Dermis microvascular lymphatic vessel endothelial cell (primary cell): ENCODE measurements at places on chromosomes 12 and 14.

DNA sequence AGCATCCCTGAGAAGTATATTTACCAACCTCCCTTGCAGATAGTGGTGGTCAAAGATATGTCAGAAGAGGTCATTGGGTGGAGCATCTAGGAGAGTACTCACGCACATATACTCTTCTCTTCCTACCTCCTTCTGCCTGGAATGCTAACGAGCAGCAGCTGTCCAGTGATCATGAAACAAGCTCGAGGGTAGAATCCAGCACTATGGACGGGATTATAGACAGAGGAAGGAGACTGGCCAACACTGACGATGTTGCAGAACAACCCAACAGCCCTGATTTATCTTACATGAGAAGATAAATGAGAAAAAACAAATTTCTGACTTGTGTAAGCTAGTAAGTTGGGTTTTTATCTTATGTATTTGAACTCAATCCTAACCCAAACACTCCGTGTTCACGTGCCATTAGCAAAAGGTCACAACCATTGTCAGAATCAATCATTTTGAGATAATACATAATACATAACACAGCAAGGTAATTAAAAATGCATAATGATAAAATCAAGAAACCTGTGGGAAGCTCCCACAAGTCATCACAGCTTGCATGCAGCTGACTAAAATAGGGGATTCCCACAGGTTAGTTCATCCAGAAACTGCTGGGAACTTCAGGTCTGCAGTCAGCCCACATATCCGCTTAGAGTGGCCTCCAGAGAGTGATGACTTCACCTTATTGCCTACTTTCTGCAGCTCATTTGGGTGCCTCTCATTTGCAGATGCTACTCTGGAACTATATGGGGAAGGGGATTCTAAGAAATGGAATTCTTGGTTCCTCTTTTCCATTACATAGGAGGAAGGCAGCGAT lies 36.3 kb upstream of the STK38L start:
- DNase-seq = no peak

DNA sequence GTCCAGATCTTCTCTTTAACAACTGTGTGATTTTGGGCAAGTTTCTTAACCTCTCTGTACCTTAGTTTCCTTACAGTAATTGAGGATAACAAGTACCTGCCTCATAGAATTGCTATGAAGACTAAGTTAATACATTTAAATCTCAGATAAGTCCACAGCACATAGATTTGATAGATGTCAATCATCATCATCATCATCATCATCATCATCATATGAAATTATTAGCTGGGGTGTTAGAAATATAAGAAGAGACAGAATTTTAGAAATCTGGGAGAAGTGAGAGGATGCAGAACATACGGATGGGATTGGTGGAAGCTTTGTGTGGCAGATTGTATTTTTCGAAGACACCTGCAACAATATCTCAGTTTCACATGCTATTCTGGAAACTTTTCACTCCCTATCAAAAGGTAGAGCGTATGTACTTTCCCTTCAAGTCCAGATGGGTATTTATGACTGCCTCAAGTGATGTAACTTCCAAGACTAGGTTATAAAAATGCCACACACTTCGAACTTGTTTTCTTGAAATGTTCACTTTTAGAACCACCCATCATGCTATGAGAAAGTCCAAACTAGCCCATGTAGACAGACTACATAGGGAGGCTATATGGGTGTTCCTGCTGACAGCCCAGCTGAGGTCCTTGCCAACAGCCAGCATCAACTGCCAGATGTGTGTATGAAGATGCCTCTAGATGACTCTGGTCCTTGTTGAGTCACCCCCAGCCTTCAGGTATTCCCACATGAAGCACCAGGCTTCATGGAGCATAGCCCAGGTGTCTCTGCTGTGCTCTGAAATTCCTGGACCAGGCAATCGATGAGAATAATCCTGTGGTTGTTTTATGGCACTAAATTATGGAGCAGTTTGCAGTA lies 20.7 kb upstream of the SDR39U1 start:
- no peak for DNase-seq

GRCh38 chr14:61368114-61368710 lies 46.8 kb downstream of the PRKCH start:
- no peak for DNase-seq

- peak; percentile 89 for DNase-seq
These were observed 31.3 kb downstream of the PTPRB start for GRCh38 chr12:70605976-70606375.

DNA sequence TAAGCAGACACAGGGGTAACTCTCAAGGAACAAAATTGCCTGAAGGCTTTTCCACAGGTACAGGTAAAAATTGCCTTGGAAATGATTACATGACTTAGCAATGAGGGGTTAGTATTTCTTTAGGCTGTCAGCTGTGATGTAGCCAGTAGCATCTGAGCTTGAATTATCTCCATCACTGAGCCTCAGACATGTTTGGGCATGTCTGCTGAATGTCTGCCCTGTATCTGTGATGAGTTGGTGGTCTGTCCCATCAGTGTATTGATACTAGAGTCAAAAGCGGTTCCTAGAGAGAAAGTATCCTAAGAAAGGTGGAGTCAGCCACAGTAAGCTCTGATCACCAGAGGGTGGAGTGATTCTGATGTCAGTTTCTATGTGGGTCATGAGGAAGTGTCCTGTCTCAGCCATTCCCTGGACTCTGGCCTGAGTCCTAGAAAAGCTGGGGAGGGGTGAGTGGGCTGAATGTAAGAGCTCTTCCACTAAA lies 16.3 kb downstream of the AKAP6 start:
- no peak for DNase-seq

GRCh38 chr12:64706306-64706705 lies 52.9 kb downstream of the GNS start:
- peak; percentile 55 for DNase-seq

DNA sequence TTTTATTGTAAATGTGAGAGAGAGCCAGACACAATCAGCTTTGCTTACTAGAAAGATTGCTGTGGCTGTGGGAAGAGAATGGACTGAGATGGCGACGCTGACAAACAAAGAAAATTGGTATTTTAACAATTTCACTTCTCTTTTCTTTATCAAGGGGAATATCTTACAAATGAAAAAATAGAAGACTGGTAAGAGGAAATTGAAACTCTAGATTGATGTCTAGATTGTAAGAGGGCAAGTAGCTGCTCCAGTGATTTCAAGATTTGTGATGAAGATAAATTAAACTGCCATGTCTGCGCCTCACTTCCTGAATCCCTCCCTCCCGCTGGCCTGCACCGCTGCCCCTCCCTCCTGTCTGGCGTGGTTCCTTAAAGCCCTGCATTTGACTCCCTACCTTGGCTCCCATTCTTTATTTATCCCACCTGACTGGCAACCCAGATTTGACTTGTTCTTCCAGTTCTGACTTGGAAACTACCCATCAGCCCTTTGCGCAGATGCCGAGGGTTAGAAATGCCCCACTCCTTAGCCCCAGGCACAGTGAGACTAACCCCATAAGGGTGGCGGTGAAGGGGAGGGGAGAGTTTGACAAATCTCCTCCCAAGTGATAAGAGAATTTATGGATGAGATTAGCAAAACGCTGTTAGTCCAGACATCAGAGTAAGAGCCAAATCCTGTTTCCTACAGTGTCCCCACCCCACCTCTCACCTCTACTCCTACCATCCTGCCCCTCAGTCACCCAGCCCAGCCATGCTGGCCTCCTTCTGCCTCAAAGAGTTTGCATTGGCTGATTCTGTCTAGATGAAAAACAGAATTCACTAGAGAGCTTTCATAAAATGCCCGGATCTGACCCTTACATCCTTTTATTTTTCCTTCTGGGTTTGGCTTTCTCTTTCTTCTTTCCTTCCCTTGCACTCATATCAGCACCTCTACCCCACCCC lies 125.3 kb upstream of the ATF7IP start:
- no peak for DNase-seq

- no peak for DNase-seq
These were observed 36.1 kb downstream of the LTBP2 start for GRCh38 chr14:74575936-74576335.

DNA sequence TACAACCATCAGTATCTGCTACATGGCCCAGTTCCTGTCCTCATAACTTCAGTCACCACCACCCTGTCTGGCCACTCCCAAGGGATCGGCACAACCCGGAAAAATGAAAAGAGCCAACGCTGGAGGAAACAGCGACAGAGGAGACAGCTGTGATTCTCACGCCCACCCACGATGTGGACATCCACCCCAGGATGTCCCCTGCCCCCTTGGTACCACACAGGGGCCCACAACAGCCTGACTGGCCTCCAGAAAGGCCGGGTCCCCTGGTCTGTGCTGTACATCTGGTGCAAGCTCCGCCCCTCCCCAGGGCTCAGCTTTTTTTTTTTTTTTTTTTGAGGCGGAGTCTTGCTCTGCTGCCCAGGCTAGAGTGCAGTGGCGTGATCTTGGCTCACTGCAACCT lies 12.5 kb downstream of the RPS6KL1 start:
- no peak for DNase-seq

DNA sequence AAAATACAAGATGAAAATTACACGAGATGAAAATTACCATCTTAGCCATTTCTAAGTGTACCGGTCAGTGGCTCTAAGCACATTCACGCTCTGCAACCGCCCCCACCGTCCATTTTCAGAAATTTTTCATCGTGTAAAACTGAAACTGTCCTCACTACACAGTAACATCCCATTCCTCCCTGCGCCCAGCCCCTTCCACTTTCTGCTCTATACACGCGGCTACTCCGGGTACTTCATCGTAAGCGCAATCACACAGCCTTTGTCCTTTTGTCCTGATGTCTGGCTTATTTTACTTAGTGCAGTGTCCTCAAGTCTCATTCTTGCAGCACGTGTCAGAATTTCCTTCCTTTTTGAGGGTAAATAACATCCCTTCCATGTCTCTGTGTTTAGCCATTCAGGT lies 3.6 kb upstream of the GPR132 start:
- no peak for DNase-seq

GRCh38 chr14:50100805-50101204 lies 15.6 kb downstream of the VCPKMT start:
- DNase-seq = no peak
